Activated CD4-positive, alpha-beta T cell treated with anti-CD3 and anti-CD28 coated beads for 48 hours (primary cell): ENCODE measurements at places on chromosomes 11 and 22.

GRCh38 chr11:70176940-70177689, 26.0 kb upstream of the FADD start:
- peak; percentile 79 for DNase-seq

GRCh38 chr22:30582788-30583545, 8.5 kb upstream of the GAL3ST1 start:
- no peak for DNase-seq

DNA sequence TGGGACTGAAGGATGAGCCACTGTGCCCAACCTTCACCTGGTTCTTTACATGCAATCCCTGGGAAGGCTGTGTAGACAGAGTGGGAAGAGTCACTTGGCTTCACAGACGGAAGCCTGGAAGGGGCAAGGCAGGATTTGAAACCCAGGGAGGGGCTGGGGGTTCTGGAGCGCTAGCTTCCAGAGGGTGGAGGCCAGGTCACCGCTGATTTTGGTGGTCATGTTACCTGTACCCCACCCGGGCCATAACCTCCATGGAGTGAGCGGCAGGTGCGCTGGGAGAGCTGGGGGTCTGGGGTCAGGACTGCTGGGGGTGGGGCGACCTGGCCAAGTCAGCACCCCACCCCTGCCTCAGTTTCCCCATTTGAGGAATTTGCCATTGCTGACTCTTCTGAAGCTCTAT, 38.3 kb downstream of the PDGFB start:
- no peak for DNase-seq

- no peak for DNase-seq
Observed at GRCh38 chr22:47063071-47063509, 300.6 kb downstream of the TBC1D22A start.

GRCh38 chr11:13247606-13248296, 29.8 kb upstream of the BMAL1 start:
- no peak for DNase-seq

DNA sequence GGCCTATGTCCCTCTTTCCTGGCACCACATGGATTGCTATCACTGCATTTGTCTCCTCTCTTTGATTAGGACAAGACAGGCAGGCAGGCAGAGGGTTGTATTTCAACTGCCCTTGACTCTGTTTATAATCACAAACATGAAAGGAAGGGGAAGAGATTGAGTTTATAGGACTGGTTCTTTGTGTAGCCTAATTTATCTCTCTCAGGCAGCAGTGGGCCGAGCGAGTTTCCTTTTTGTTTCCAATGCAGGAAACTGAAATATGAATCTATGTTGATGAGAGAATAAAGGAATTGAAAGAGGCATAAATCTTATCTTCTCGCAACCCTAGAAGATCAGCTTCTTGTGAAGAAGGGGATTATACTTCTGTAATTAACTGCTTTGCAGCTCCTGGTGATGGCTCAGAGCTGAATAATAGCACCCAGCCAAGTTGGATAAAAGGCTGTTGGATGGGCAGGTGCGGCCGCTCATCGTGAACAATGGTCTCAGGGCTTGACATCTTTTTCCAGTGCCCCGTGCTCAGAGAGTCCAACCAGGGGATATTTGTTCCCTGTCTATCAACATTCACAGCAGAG, 80.6 kb upstream of the SYT13 start:
- DNase-seq, result no peak

- no peak for DNase-seq
Observed at GRCh38 chr11:72899238-72899637, 85.0 kb downstream of the ATG16L2 start.

- no peak for DNase-seq
Observed at GRCh38 chr11:131624531-131624930, 254.1 kb downstream of the NTM start.

DNA sequence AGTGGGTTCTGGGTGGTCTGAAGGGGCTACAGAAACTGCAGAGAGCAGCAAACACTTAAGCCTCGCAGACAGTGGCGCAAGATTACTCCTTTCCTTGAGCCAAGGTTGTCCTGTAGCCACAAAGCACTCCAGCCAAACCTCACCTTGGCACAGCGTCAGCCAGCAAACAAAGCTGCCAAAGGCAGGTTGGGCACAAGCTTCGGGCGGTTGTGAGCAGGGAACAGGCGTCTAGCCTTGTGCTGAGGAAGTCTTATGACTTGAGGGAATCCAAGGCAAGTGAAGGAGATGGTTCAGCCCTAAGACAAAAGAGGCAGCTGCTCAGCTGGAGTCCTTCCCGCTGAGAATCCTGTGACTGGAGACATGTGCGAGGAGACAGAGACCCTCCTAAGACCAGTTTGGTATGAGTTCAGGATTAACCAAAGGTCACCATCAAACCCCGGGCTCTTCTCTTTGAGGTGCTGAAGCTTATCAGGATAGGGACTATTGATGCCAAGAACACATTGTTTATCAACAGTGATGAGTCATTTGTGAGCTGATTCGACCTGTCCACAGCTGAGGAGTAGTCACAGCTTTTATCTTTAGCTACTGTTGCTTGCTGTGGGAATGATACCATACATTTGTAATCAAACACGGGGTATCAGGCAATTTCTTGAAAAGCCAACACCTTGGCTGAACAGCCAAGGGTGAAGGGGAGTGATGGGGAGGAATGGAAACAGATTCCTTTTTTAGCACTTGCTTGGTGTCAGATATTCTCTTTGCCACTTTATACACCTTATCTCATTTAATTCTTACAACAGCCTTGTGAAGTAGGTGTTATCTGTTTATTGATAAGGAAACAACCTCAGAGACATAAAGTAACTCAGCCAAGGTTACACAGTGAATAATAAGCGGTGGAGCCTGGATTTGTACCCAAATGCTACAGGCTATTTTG, 4.6 kb downstream of the ADM start:
- no peak for DNase-seq

GRCh38 chr11:19163617-19164016, 38.2 kb downstream of the CSRP3 start:
- no peak for DNase-seq
